Motor neuron (in vitro differentiated cells): ENCODE measurements at places on chromosomes 7 and 10. TPM values are rescaled to one million over a fixed set of nuclear protein-coding genes. Genes with fewer than 3 reads are reported as not detected.
A peak's percentile ranks its signal among the peaks of the same experiment; 100 is the strongest.

GRCh38 chr7:21067216-21067615, 280.5 kb upstream of the SP8 start:
- ATAC-seq = no peak

DNA sequence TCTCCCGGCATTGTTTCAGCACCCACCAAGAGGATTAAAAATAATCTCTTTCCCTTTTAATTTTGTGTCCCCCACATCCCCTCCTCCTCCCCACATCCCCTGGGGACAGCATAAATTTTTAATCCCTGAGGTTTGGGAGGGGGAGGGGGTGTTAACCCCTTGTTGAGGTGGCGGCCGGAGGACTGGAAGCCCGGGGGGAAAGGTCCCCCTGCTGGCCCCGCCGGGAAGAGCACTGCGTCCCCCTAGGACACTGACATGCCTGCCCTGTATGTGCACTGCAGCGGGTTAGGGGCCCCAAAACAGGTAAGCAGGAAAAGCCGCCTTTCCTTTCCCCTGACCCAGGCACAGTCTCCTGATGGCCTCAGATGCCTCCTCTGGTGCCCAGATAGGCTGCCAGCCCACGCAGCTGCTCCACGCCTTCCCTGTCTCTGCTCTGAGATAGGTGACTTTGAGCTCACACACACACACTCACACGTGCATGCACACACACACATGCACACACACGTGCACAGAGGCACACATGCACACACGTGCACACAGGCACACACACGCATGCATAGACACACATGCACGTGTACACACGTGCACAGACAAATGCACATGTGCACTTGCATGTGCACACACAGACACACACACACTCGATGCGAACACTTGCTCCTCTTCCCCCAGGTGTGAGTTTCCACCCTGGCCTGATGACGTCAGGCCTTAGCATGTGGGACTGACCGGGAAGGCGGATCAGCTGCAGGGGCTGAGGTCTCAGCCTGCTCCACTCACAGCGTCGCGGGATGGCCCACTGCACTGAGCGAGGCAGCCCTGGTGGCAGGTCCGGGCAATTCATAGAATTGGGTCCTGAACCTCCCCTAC, 12.3 kb downstream of the CNPY1 start:
- peak; percentile 64 for ATAC-seq

- no peak for ATAC-seq
These were observed 19.3 kb upstream of the ING3 start for GRCh38 chr7:120931243-120931642.

Gene COBL
- 54.8 and 58.4 TPM in 2 replicates for total RNA-seq

DNA sequence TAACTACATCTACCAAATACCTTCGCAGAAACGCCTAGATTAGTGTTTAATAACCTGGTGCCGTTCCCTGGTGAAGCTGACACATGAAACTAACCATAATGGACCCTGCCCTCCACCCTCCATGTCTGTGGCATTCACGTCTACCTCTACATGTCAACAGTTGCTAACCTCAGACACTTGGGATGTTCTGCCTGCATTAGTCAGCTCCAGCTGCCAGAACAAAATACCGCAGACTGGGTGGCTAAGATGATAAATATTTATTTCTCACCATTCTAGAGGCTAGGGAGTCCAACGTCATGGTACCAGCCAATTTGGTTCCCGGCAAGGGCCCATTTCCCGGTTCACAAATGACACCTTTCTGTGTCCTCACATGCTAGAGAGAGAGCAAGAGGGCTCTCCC, 118.5 kb upstream of the CHST15 start:
- no peak for ATAC-seq

DNA sequence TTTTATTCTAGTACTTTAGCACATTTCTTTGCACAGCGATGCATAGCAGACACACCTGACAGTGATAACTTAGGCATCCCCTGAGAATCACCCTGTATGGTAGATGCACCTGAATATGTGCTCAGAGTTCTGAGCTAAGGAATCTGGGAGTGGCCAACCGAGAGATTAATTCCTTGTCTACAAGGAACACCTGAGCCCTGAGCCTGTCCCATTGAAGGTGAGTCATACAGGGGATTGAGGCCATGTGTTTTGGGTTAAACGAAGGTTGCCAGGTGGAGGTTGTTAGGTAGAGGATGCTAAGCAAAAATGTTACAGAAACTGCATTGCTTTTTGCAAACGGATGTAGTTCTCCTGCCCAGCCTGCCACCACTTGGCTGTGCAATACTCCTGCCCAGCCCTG, 128.9 kb downstream of the AMPH start:
- ATAC-seq = no peak

Gene ATG9B
- 2.2 and 3.0 TPM in 2 replicates for total RNA-seq

- no peak for ATAC-seq
These were observed 29.7 kb upstream of the TAS2R16 start for GRCh38 chr7:123024989-123025758.

Gene ARHGEF35
- 0.21 and 0.30 TPM in 2 replicates for total RNA-seq

Gene PRR15
- total RNA-seq = 0.18 and 0.25 TPM in 2 replicates

Gene CDC14C
- 0.11 and 0.13 TPM in 2 replicates for total RNA-seq

- no peak for ATAC-seq
These were observed 200.1 kb upstream of the PRKCQ start for GRCh38 chr10:6780008-6780677.

Gene RBM48
- total RNA-seq = 14.3 TPM in 2 replicates

DNA sequence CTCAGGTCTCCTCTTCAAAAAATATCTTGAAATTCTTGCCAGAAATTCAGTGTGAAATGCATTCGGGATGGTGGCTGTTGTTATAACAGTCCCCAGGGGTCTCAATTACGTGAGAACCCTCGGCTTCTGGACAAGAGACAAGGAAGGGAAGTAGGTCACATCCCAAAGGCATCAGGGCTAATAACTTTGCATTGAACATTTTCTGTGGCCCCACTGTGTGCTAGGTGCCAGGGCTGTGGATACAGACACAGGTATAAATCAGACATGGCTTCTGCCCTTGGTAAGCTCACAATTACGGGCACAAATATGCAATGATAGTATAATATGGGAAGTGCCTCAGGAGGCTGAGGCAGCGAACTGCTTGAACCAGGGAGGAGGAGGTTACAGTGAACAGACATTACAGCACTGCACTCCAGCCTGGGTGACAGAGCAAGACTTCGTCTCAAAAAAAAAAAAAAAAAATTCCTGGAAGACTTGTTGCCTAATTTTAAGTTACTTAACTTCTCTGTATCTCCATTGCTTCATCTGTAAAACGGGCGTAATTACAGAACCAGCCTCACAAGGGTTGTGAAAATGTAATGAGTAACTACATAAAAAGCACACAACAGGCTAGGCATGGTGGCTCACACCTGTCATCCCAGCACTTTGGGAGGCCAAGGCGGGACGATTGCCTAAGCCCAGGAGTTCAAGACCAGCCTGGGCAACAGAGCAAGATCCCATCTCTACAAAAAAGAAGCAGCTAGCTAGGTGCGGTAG, 2.5 kb upstream of the RHBDD2 start:
- no peak for ATAC-seq

Gene SOSTDC1
- total RNA-seq = 0.72 and 4.7 TPM in 2 replicates

DNA sequence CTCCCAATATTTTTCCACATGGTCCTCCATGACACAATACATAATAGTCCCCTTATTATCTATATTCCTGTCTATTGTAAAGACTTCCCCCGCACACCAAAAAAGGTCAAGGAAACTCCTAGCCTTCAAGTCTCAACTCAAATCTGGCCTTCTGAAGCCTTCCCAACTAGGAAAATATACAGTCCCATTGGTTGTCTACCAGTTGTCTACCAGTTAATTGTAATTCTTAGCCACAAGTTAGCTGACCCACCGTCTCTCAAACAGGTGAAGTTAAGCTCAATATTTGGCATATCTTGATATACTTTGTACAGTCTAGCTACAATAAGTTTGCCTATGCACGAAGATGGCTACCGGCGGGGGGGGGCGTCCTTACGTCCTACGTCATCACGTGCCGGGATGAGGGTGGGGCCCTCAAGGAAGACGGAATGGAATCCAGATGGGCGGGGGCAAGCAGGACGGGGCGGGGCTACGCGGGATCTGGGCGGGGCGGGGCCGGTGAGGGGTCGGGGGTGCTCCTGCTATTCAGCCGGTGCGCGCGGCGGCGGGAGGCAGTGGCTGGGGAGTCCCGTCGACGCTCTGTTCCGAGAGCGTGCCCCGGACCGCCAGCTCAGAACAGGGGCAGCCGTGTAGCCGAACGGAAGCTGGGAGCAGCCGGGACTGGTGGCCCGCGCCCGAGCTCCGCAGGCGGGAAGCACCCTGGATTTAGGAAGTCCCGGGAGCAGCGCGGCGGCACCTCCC, at the start of gene AHR:
Gene AHR, plus strand, starts transcription at position 551 of the 738 bp plus-strand sequence. CDS start 613 bp downstream, outside the sequence.
- ATAC-seq = peak; percentile 62

Gene FAM25C
- total RNA-seq = not detected in 2 replicates

Gene STEAP4
- total RNA-seq = 0.15 and 0.16 TPM in 2 replicates

- ATAC-seq = peak; percentile 71
These were observed 36.0 kb upstream of the GLCCI1 start for GRCh38 chr7:7932553-7932952.

Gene ASZ1
- total RNA-seq = not detected in 2 replicates

GRCh38 chr7:5077740-5078139, 32.1 kb downstream of the RBAK start:
- no peak for ATAC-seq

DNA sequence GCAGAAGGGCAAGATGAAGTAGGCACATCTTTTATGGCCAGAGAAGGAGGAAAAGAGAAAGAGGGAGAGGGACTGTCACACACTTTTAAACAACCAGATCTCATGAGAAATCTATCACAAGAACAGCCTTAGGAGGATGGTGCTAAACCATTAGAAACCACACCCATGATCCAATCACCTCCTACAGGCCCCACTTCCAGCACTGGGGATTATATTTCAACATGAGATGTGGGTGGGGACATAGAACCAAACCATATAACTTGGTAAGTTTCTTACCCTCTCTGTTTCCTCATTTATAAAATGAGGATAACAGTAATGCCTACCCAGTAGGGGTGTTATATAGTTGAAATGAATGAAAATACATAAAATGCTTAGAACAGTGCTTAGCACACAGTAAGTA, 66.0 kb downstream of the CHCHD3 start:
- no peak for ATAC-seq

GRCh38 chr10:66927971-66928770, 2.3 kb downstream of the LRRTM3 start:
- no peak for ATAC-seq

DNA sequence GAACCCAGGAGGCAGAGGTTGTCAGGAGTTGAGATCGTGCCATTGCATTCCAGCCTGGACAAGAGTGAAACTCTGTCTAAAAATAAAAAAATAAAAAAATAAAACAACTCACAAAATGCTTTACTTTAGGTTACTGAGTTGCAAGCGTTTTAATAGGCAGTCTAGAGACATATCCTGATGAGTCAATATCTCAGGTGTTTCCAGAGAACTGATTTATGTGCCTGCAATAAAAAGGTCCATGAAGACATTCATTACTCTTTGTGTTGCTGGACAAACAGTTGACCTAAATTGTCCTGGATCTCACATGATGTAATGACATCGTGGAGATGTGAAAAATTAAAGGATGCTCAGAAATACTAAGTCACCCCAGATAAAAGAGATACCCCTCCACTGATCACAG, 31.5 kb downstream of the CDNF start:
- no peak for ATAC-seq

Gene SMKR1
- total RNA-seq = 4.0 and 6.0 TPM in 2 replicates

DNA sequence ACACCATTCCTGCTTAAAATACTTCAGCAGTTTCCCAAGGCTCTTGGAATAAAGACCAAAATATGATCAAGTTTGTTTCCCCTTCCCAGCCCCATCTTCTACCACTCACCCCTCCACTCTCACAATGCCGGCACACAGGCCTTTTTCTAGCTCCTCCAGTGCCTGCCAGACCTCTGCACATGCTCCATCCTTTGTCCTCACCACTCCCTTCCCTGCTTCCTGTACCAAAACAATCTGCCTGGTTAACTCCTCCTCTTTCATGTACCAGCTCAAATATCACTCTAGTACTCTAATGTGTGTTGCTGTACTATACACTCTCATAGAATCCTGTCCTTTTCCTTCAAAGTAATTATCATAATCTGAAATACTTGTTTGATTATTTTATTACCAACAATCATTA, 19.4 kb downstream of the SCRN1 start:
- ATAC-seq = peak; percentile 62

Gene MYL10
- not detected in 2 replicates for total RNA-seq

DNA sequence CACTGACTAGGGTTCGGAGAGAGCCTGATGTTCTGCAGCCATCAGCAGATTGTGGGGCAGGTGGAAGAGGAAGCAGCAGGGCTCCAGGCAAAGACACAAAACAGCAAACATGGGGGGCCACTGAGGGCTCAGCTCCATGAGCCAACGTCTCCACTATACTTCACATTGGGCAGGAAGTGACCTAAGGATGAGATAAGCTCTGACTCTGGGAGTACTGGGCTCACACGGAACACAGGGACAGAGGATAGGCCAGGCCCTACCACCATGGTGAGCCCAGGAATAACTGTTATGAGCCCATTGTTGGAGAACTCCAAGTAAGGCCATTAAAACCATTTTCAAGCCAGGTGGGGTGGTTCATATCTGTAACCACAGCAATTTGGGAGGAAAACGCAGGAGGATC, 14.9 kb upstream of the MRPS24 start:
- ATAC-seq = no peak

GRCh38 chr7:68321076-68321639, 1277.1 kb upstream of the AUTS2 start:
- peak; percentile 49 for ATAC-seq

- peak; percentile 5 for ATAC-seq
These were observed 608 bp downstream of the ACHE start for GRCh38 chr7:100894860-100895700.

DNA sequence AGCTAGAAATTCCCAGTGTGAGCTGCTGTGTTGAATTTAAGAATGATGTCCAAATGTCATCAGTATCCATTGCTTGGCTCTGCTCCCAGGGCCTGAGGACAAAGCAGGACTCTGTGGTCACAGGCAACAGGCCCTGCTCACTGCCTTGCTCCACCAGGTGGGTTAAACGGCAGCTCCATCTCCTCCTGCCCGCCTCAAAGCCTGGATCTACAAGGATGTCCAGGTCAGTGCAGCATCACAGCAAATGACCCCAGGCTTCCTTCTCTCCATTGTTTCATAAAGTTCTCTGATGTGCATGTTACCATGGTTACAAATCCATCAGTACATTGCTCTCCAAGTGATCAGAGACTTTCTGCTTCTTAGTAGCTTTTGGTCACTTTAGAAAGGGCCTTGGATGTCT, 322.0 kb upstream of the ZNF32 start:
- ATAC-seq = no peak

Gene PAPSS2
- 0.92 and 1.2 TPM in 2 replicates for total RNA-seq

GRCh38 chr7:156222611-156223010, 410.3 kb upstream of the SHH start:
- ATAC-seq = no peak

- ATAC-seq = no peak
These were observed 109.4 kb downstream of the MAD1L1 start for GRCh38 chr7:2123360-2123759.

GRCh38 chr10:7082967-7083366, 327.9 kb downstream of the SFMBT2 start:
- ATAC-seq = no peak

Gene CPXM2
- 2.4 and 2.6 TPM in 2 replicates for total RNA-seq

- ATAC-seq = peak; percentile 55
These were observed 3.1 kb upstream of the ARID5B start for GRCh38 chr10:61898435-61898778.

Gene NUTM2E
- 0.22 and 0.25 TPM in 2 replicates for total RNA-seq

Gene CCAR1
- 90.8 and 100 TPM in 2 replicates for total RNA-seq

- ATAC-seq = no peak
These were observed 200.4 kb upstream of the YAE1 start for GRCh38 chr7:39365751-39366295.
